ENCODE measurements at places on chromosomes 16 and 17.

DNA sequence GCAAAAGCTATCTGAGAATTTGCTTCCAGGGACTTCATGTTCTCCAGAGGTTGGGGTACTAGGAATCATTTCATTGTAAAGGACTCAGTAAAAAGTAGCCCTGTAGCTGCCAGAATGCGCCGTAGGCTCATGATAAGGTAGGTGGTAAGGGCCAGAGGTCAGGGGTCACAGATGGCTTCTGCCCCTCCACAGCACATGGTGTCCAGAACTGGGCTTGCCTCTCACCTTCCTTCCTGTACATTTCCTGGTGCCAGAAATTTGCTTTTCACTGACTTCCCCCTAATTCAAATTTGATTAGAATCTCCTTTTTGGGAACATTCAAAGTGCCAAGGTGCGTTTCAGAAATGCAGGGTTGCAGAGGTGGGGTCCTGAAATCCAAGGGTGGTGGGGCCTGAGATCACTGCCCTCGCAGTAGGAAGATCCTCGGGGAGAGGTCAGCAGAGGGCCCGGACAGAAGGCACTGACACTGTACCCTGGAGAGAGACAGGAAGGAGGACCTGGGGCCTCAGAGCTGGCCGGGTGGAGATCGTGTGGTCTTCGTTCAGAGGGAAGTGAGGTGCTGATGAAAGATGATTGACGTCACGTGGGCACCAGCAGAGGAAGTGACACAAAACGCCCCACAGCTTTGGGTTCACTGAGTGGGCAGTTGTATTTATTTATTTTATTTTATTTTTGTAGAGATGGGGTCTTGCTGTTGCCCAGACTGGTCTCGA, 25.5 kb upstream of the METRNL start:
- DNase-seq: no peak

DNA sequence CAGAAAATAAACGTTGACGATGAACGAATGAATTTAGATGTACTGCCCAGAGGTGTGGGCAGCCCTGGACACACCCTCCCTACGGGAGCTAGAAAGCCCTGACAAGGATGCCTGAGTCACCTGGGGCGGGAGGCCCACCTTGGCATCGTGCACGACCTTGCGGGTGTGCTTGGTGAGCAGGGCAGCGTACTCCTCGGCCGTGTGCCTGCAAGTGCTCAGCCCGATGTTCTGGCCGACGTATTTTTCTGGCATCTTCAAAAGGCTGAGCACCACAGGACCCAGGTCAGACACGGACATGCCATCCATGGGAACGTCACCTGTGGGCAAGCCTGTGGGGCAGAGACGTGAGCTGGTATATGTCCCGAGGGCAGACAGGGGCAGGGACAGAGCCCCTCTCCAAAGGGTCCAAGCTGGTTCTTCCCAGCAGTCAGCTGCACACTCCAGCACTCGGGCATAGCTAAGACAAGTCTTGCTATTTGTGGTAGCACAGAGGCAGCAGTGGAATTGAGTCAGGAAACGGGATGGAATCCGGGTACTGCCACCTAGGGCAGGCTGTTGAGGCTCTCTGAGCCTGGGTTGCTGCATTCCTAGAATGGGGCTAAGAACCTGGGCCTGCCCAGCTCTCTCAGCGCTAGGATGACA, 10.8 kb downstream of the NMRAL1 start:
- no peak for DNase-seq

DNA sequence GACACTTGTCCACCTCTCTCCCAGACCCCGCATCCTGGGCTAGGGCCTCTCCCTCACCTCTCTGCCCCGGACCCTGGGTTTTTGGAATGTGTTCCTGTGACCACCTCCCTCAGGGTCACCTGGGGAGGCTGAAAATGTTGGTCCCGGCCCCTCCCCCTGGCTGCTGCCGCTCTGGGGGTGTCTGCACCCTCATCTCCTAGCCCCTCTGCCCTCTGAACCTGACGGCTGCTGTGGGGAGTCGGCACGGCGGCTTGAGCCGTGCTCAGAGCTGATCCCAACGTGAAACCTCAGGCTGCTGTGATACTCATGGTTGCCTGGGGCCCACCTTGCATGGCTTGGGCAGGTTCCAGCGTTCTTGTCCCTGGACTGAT, 42.8 kb downstream of the ADCY7 start:
- DNase-seq: no peak

DNA sequence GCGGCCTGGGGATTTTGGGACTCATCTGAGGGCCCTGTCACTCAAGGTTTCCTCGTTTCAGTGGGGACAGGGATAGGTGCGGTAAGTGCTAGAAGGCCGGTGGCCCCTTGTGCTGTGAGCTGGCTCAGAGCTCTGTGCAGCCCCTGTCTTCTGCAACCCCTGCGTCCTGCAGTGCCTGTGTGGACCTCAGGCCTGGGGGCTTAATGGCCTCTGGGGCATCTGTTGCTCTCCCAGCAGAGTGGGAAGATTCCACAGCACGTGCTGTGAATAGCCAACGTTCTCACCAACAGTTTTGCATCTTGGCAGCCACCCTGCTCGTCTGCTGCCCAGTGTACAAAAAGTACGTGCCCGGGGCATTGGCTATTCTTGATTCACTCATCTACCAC, 4.9 kb downstream of the FOXC2 start:
- DNase-seq: no peak

DNA sequence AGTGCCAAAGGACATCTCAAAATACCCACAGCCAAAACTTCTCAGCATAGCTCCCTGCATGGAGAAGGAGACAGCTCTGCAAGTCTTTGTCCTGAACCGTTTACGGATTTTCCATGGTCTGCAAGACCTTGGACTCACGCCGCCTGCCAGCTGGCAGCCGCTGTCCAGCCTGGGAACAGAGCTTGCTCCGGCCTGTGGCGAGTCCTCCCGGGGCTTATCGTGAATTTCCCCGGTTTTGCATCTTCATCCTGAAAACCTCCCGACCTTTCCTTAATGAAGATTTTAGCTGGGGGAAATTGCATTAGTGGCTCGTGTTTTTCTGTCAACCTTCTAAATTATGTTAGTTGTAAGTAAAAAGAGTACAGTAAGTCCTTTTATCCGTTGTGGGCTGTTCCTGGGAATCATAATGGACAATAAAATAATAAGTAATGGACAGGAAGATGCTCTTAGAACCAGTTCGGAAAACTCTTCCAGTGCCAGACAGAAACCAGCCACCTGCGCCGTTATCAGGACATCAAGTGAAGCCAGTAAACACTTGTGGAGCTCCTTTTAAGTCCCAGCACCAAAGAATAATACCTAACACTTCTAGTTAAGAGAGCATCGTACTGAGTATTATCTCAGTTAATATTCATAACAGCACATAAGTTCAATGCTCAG, 112.4 kb upstream of the NOL11 start:
- no peak for DNase-seq

DNA sequence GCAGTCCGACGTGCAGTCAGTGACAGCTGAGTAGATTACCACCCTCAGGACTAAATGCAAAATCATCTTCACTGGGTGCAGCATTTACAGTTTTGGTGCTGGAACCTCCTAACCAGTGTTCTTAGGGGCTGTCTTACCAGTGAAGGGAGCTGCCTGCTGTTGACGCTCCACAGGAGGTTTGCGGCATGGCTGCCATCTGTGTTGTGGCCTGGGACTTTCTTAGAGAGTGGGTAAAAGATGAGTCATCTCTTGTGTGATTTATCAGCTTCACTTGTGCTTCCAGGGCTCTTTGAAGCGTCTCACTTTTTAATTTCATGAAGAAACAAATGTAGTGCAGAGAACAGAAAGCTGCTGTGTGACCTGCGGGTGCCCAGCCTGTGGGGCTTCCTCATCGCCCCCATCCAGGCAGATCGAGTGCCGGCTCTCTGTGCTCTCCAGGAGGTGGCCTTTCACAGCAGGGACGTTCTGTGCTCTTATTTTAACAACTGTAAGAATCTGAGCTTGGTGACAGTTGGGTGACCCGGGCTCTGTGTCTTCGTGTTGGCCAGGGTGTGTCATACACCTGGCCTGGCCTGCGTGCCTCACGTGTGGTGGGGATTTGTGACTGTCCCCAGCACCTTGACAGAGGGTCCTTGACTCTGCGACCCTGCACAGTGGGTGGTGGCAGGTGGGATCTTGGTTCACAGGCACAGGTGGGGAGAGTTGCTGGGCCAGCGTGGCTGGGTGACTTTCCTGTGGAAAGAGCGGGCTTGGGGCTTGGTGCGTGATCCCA, 24.3 kb upstream of the ZNF750 start:
- no peak for DNase-seq

DNA sequence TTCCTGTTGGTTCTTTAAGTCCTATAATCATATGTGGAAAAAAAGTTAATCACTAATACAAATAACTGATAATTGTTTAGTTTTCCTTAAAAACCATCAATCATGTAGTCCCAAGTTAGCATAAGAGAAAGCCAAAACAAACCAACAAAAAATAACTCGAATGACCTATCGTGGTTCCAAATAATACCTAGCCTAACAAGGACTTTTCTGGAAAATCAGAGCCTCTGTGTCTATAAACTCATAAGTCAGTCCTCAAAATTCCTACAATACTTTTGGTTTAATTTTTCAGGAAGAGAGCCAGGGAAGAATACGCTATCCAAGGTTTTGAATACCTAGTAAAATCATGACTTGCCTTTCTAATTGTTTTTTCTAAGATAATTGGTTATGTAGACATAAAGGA, 975.3 kb upstream of the SOX9 start:
- no peak for DNase-seq

DNA sequence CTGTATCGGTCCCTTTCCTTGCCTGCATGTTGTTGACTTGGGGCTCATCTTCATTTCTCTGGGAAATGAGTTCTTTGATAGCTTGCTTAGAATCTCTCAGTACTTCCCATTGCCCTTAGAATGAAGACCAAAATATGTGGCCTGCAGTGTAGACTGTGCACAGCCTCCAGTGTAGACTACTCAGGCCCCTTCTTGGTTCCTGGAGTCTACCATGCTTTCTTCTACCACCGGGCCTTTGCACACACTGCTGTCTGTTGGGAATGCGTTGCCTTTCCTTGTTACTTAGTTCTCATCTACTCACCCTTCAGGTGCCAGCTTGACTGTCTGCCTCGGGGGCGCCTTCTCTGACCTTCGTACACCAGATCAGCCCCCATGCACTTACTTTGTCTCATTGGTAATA, 82.0 kb downstream of the ABCC1 start:
- no peak for DNase-seq

- DNase-seq: no peak
These were observed 128.7 kb downstream of the RPTOR start for GRCh38 chr17:80673152-80673920.

DNA sequence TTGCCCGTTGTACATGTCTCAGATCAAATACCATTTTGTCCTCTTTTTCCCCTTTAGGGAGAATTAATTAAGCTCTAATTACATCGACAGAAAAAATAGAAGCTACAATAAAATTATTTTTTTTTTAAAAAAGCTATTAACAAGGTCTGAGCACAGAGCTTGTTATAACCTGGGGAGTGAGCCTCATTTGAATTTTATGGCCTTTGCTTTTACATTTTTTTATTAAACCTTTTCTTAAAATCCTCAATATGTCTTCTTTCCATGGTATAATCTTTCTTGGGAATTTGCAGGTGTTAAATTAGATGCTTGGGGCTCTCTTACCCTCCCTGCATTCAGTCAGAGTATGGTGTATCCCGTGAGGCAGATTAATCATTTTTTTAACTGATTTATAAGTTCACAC, 212.5 kb upstream of the XYLT1 start:
- no peak for DNase-seq

DNA sequence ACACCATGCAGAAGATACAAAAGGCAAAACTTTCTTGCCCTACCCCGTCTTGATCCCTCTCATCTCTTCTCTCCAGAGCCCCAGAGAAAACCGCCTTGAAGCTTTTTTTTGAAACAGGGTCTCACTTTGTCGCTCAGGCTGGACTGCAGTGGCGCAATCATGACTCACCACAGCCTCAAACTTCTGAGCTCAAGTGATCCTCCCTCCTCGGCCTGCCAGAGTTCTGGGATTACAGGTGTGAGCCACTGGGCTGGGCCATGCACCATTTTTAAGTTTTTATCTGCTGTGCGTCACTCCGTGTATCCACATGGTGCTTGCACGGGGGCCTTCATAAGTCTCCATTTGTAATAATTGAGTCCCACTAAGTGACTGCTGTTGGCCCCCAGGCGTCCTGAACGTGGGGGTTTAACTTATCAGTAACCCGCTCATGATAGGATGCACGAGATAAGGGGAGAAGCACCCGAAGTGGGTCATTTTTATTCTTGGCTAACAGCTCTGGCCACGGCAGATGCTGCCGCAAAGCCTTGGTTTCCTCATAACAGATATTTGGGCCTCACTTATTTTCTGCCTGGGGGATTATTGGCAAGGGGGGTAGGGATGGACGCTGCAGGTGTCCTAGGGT, 8.6 kb downstream of the DNAH17 start:
- DNase-seq: no peak

DNA sequence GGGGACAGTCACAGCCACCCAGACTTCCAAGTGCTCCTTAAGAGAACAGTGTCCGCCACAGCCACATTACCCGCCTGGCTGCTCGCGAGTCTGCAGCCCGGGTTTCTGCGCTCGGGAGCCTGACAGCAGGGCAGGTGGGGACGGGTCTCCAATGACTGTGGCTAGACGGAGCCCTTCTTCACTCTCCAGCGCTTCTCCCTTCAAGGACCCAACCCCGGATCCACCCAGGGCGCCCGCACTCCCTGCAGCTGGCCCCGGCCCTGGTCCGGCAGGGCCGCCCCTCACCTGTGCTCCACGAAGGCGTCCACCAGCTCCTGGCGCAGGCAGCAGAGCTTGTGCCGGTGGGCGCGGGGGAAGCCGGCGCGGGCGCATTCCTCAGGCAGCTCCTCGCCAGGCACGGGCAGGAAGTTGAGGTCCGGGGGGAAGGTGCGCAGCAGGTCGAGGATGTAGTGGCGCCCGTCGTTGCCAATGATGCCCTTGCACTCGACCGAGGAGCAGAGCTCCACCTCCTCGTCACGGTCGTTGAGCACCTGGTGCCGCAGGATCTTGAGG, 13.9 kb downstream of the CLUH start:
- no peak for DNase-seq

GRCh38 chr16:30335598-30336474, 19.3 kb downstream of the CD2BP2 start:
- DNase-seq: no peak

- DNase-seq: no peak
These were observed 330.2 kb downstream of the C16orf95 start for GRCh38 chr16:86986809-86987487.

GRCh38 chr17:59401725-59402124, 70.3 kb downstream of the YPEL2 start:
- DNase-seq: no peak

- DNase-seq: no peak
These were observed 215.9 kb upstream of the TNRC6C start for GRCh38 chr17:77742579-77742978.

DNA sequence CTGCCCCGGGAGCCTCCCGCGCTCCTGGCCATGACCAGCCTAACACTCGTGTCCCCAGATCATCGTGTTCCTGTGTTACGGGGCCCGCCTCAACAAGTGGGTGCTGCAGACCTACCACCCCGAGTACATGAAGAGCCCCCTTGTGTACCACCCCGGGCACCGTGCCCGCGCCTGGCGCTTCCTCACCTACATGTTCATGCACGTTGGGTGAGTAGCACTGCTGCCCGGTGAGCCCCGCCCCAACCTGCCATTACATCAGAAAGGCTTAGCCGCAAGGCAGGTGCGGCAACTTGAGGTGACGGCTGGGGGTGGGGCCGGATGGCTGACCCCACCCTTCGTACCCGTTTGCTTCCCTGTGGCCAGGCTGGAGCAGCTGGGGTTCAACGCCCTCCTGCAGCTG, 1.4 kb downstream of the RHBDL1 start:
- peak; percentile 55 for DNase-seq

- no peak for DNase-seq
These were observed 165.4 kb downstream of the SEC14L1 start for GRCh38 chr17:77306048-77306789.
